ENCODE measurements at places on chromosomes 4 and X.

- DNase-seq: no peak
Observed at GRCh38 chr4:65656008-65656407, 14.3 kb downstream of the EPHA5 start.

- DNase-seq: no peak
Observed at GRCh38 chr4:111842336-111842735, 302.9 kb upstream of the FAM241A start.

GRCh38 chrX:68584221-68584620 lies 63.2 kb upstream of the STARD8 start:
- no peak for DNase-seq

DNA sequence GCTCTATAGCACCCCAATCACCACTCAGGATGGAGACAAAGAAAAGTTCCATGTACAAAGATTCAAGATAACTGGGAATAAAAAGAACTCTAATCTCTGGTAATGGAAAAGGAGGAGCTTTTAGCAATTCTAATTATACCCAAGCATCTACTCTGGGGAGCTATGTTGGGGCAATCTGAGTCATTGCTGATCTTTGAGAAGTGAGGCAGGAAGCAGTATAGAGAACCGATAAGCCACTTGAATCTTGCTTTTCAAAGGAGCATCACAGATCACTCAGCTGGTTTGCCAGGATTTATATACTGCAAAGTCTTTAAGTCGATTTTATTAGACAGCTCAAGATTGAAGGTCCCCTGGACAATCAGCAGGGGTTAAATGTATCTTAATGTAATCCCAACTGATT lies 220.0 kb downstream of the ENOX2 start:
- DNase-seq: no peak

- DNase-seq: no peak
Observed at GRCh38 chrX:150934453-150934852, 36.0 kb upstream of the CD99L2 start.

- no peak for DNase-seq
Observed at GRCh38 chrX:54411732-54412131, 28.5 kb upstream of the TSR2 start.

GRCh38 chrX:14672611-14673172 lies 143.4 kb downstream of the GLRA2 start:
- no peak for DNase-seq

GRCh38 chrX:769796-770195 lies 139.2 kb downstream of the SHOX start:
- no peak for DNase-seq

DNA sequence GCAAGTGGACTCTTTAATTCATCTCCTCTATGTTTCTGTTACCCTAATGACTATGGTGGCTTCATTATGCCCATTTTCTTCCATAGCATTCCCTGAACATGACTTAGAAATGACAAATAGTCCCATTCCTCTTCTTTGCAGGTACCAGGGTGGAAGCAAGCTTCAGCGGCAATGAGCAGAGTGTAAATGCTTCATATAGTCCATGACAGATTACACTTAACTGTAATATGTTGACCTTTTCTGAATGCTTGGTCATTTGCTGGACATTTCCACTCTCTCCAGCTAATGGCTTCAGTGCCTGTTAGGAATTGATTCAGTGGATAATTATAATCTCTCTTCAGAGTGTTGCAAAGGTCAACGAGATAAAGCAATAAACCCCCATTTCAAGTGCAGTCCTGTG lies 129.7 kb upstream of the PRPS2 start:
- no peak for DNase-seq

GRCh38 chr4:41550308-41550707 lies 12.4 kb downstream of the LIMCH1 start:
- no peak for DNase-seq

- DNase-seq: no peak
Observed at GRCh38 chr4:14115106-14115505, 487.6 kb upstream of the BOD1L1 start.

DNA sequence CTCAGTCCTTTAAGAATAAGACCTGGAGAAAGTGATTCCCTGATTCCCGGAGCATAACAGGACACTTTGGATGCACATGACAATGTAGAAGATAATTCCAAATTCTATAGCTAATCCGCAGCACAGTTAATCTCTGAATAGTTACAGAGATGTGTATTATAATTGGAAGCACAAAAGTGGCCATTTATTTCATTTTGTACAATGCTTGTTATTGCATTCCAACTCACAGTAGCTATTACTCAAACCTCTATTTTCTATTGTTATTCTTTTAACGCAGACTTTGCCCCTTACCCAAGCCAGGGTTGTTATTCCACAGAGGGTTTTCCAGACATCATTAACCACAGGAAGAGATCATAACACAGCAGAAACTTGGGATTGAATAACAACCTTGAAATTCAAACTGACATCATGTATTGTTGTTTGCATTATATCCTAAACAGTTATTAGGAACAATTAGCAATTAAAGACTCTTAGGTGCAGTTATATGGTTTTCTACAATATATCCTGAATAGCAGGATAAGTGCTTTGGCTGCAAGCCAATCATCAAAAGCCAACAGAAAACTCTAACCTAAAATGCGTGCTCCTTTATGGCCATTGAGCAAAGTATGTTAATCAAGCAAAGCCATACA lies 984.0 kb upstream of the TENM3 start:
- DNase-seq: no peak

DNA sequence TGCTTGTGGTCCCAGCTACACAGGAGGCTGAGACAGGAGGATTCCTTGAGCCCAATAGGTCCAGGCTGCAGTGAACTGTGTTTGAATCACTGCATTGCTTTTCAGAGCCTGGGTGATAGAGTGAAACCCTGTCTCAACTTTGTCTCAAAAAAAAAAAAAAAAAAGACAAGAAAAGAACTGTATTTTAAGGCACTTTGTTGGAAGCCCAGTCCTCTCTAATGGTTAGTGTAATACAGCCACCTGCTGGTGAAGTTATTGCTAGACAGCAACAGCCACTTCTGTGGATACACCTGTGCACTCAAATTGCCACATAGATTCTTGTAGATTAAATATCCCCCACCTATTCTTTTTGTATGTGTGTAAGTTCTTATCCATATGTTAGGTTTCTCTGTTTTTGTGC lies 10.1 kb upstream of the FGG start:
- DNase-seq: no peak

DNA sequence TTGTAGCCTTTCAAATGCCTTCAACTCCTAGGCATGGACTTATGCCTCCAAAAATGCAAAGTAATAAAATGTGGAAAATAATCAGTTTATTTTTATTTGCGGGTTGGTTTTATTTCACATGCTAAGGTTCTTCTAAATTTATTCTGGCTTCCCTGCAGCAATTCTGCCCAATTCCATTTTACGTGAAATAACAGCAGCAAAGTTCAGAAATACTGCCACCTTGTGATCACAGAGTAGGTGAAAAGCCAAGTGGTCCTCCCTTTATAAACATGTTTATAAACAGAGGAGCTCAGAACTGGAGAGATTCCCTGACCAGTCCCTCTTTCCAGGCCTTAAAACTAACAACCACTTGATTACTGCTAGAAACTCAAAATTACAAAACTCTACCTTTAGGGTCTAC lies 14.7 kb upstream of the DCHS2 start:
- no peak for DNase-seq

DNA sequence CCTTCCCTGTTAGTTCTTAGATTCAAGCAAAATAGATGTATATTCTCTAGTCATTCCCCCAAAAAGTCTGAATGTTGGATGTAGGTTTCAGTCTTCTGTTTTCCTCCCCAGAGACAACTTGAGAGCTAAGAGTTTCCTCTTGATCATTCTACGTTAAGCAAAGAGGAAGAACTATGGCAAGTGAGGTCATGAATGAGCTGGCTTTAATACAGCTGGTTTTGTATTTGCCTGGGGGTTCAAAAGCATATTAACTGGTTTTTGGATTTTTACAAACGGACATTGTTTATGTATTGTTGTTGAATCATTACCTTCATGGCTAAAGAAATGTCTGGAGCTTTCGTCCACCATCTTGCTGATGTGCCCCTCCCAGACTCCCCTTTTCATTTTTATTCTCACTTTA lies 916.7 kb upstream of the POU3F4 start:
- no peak for DNase-seq

DNA sequence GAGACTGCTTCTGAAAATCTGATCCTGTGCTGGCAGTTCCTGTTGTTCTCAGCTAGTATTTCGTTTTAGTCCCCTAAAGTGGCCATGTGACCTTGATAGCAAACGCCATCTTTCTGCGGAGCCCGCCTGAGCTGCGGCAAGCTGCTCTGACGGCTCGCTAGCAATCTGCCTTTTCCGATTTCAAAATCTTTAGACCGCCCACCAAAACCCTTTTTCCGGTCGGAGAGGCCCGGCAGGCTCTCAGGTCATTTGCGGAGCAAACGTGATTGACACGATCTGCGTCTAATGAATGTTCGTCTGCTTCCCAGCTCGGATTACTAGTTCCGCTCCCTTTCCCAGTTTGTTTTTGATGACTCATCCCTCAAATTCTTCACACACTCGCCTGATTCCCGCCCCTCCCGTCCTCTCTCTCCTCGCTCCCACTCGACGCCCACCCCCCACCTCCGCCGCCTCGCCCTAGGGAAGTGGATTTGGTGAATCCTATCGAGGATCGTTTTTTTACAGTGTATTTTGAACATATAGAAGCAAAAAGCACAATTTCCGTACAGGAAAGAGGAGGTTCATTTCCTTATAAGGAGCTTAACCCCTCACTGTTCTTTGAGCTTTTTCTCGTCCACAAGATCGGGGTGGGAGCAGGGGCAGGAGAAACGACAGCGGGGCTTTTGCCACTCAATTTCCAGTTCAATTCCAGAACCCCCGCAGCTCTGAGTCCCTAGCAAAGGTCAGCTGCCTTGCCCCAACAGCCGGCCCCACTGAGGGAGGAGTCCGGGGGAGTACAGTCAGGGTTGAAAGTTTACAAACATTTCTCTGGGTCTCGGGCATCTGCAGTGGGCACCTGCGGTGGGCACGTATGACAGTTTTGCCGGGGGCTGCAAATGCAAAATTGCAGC lies 37.5 kb downstream of the NLGN3 start:
- peak; percentile 82 for DNase-seq

- no peak for DNase-seq
Observed at GRCh38 chr4:51998837-51999236, 21.3 kb downstream of the LRRC66 start.

DNA sequence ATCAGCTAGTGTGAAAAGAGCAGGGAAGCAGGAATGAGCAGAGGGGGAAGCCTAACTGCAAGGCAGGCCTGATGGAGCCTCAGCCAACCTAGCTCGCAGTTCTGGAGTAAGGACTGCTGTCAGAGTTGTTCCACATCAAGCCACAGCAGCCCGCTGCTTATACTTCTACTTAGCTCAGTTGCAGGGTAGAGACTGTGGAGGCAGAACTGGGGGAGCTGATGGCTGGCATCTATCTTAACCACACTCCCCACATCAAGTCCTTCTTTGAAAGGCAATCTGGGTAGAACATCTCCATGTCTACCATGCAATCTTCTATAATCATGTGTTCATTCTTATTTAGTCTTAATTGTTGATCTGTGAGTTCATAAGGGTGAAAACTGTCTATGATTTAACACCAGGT lies 46.1 kb downstream of the DDX60 start:
- no peak for DNase-seq

- no peak for DNase-seq
Observed at GRCh38 chrX:40468033-40468846, 112.5 kb upstream of the ATP6AP2 start.

DNA sequence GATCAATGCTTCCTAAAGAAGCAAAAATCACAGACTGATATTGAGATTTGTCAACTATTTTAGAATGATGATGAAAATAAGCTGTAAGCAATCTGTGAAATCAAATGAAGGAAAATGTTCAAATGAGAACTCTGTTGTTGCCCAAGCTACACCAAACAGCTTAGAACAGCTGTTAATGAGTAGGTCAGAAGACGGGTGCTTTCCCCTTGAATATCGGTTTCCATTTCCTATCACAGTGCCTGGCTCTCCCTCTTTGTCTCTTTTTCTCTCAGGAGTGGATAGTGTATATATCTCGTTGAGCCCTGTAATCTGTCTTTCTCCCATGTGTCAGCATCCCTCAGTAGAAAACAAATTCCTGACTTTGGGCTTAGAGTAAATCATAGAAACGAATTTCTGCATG lies 1592.9 kb upstream of the TENM3 start:
- DNase-seq: no peak

DNA sequence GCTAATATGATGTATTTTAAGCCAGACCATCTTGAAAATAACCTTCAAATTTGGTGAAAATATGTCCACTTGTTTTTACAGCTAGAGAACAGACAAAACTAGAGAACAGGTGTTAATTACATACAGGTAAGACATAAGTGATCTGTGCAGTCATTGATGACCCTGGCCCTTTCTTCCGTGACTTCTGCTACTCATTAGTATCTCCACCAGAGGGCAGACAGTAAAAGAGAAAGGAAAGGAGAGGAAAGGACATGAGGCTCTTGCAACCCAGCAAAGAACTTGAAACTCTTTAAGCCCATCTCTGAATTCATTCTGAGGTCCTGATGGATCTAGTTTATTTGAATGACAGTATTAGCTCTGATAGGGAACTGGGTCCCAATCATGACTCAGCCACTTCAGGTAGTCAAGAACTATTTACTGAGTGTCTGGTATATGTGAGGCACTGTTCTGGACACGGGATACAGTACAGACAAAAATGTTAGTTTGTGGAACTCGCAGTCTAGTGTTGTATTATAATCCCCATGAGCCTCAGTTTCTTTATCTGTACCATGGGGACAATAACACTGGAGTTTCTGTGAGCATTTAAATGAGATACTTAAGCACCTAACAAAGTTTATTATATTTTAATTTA lies 121.0 kb upstream of the TEX13D start:
- DNase-seq: no peak

GRCh38 chrX:10620121-10620699 lies at the start of gene MID1:
Gene MID1 (minus strand): TSS chrX:10620585. CDS start chrX:10567547, 53,038 bp downstream.
- DNase-seq: no peak

DNA sequence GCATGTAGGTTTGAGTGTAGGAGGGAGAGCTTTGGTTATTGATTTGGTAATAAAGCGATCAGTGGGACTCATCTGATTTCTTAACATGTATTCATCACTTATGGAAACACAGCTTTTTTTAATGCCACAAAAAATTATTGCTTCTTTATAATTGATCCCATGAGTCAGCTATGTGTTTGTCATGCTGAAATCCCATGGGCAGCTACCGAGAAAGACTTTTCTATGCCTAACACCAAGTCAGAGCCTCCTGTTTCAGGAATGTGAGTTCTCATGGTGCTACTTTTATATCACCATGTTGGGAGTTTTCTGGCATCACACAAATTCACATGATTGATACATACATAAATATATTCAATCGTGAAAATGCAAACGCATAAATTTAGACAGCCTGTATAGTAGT lies 165.7 kb downstream of the RAPGEF2 start:
- DNase-seq: no peak

GRCh38 chr4:13953083-13953482 lies 325.6 kb upstream of the BOD1L1 start:
- no peak for DNase-seq

DNA sequence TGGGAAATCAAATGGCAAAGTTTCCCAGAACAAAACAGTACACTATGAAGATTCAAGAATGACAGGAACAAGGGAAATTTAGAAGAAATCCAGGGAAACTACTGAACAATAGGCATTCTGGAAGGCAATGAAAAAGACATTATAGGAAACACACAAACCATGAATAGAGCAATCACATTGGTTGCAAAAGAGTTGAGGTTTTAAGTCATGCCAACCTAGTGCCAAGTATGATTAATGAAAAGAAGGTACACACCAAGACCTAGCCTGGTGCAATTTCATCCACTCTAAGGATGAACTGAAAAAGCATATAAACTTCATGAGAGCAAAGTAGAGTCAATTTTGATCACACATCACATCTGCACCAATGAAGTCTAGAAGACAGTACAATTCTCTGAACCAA lies 326.9 kb downstream of the PDHA2 start:
- no peak for DNase-seq

- no peak for DNase-seq
Observed at GRCh38 chrX:119775517-119776238, 15.8 kb downstream of the RPL39 start.

Data from cerebellar nuclear complex (tissue), 1 donor.